ENCODE measurements at places on chromosomes 16 and 17. TPM values are rescaled to one million over a fixed set of nuclear protein-coding genes. Genes with fewer than 3 reads are reported as not detected.

The NOG gene
- 3.1 TPM for total RNA-seq

The CTRB2 gene
- total RNA-seq, result not detected

The PMP22 gene
- total RNA-seq, result 8.5 TPM

The TPSD1 gene
- not detected for total RNA-seq

The HCRT gene
- total RNA-seq, result not detected

The SPNS2 gene
- 16.3 TPM for total RNA-seq

Measured in parietal lobe (tissue), 2 donors.